Stimulated activated CD4-positive, alpha-beta T cell treated with anti-CD3 and anti-CD28 coated beads, Interleukin-12 subunit alpha, Interleukin-12 subunit beta, amount 100 ng/mL, for 24 hours (primary cell): ENCODE measurements at places on chromosomes 5 and 9.

- DNase-seq, result no peak
Observed at GRCh38 chr5:135437796-135438560, 9.2 kb downstream of the DCANP1 start.

- DNase-seq, result no peak
Observed at GRCh38 chr9:11893331-11893730, 799.9 kb upstream of the TYRP1 start.

GRCh38 chr5:151864061-151864748, 60.4 kb downstream of the GLRA1 start:
- no peak for DNase-seq

GRCh38 chr5:113985505-113985904, 376.4 kb upstream of the KCNN2 start:
- no peak for DNase-seq

DNA sequence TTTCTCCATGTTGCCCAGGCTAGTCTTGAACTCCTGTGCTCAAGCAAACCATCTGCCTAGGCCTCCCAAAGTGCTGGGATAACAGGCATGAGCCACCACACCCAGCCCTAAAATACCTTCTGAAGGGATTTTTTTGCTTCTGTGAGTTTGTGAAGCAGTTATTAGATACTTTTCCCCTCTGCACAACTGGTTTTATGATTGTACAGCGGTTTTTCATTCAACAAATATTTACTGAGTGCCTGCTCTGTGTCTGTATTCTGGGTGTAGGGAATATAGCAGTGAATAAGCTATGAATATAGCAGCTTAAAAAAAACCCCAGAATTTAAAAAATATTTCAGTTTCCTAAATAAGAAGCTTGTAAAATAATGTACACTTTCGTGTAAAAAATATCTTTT, 2.3 kb downstream of the SNX24 start:
- DNase-seq, result no peak
